Cardiac fibroblast (primary cell): ENCODE measurements at places on chromosomes 2 and 18.

- DNase-seq, result no peak
Observed at GRCh38 chr2:172999641-173000386, 75.8 kb upstream of the MAP3K20 start.

DNA sequence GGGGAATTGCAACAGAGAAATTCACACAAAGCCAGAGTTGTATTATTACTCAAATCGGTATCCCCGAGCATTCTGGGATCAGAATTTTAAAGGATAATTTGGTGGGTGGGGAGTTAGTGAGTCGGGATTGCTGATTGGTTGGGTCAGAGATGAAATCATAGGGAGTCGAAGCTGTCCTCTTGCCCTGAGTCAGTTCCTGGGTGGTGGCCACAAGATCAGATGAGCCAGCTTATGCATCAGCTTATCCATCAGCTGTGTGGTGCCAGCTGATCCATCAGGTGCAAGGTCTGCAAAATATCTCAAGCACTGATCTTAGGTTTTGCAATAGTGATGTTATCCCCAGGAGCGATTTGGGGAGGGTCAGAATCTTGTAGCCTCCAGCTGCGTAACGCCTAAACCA is 34.3 kb upstream of the ITM2C start:
- peak; percentile 48 for DNase-seq

GRCh38 chr2:62456721-62457539 is 49.1 kb downstream of the TMEM17 start:
- peak; percentile 67 for DNase-seq

DNA sequence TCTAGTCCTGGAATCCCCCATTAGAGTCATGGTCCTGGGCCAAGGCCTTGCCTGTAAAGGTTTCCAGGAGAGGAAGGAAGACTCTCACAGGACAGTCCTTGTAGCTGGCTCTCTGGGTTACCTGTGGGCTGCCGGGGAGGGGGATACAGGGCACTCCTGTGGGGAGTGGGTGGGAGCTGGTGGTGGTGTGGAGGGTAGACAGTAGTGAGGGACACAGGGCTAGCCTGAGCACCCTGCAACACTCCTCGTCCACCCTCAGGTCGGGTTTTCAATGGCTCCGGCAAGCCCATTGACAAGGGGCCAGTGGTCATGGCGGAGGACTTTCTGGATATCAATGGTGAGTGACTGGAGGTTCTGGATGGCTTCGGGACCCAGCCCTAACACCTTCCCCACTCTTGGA is 19.7 kb upstream of the ANKRD53 start:
- DNase-seq, result no peak

DNA sequence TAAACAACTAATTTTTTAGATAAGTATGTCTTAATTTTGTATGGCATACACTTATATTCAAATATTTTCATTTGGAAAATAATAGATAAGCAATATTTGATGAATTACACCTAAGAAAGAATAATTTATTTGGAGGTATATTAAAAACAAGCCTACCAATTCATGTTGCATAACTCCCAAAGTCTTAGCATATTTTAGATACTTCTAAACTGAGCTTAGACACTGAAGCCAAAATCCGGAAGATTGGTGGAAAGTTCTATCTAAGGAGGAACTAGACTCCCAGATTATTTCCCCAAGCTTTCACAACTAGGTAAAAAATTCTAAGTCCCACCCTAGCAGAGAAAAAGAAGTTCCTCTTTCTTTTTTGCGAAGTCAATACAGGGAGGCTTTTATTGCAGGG is 221.0 kb upstream of the MMADHC start:
- peak; percentile 11 for DNase-seq

GRCh38 chr2:179096090-179096489 is 46.2 kb upstream of the CCDC141 start:
- DNase-seq, result no peak

GRCh38 chr18:49486606-49486952 is 455 bp downstream of the C18orf32 start:
- no peak for DNase-seq
